ENCODE measurements at places on chromosomes 7 and 10. TPM values are rescaled to one million over a fixed set of nuclear protein-coding genes. Genes with fewer than 3 reads are reported as not detected.

The CLDN15 gene
- 17.3 TPM for total RNA-seq

The SYT15 gene
- total RNA-seq, result 1.4 TPM

The GHRHR gene
- not detected for total RNA-seq

The PAPOLB gene
- total RNA-seq, result not detected

The NUTM2E gene
- total RNA-seq, result not detected

The DYNC1I1 gene
- not detected for total RNA-seq

The PRF1 gene
- 30.9 TPM for total RNA-seq

The STN1 gene
- total RNA-seq, result 38.6 TPM

The PRXL2A gene
- total RNA-seq, result 18.5 TPM

The SPDYE2 gene
- not detected for total RNA-seq

The ABCA13 gene
- not detected for total RNA-seq

The HABP2 gene
- not detected for total RNA-seq

The CACNB2 gene
- not detected for total RNA-seq

The GSAP gene
- total RNA-seq, result 4.1 TPM

The OPALIN gene
- total RNA-seq, result not detected

The ADRA2A gene
- not detected for total RNA-seq

The TBC1D12 gene
- total RNA-seq, result 0.82 TPM

The COL17A1 gene
- not detected for total RNA-seq

The RNF148 gene
- total RNA-seq, result not detected

The PIK3CG gene
- total RNA-seq, result 17.3 TPM

Data from activated naive CD4-positive, alpha-beta T cell treated with anti-CD3 and anti-CD28 coated beads, Interleukin-2, amount 50 U/mL, for 72 hours (primary cell).